NCI-H2081 treated with DMSO at 0.1 percent for 48 hours (cell line): ENCODE measurements at places on chromosomes 4 and X.

GRCh38 chr4:48439988-48440387 is 43.2 kb upstream of the SLC10A4 start:
- no peak for DNase-seq

DNA sequence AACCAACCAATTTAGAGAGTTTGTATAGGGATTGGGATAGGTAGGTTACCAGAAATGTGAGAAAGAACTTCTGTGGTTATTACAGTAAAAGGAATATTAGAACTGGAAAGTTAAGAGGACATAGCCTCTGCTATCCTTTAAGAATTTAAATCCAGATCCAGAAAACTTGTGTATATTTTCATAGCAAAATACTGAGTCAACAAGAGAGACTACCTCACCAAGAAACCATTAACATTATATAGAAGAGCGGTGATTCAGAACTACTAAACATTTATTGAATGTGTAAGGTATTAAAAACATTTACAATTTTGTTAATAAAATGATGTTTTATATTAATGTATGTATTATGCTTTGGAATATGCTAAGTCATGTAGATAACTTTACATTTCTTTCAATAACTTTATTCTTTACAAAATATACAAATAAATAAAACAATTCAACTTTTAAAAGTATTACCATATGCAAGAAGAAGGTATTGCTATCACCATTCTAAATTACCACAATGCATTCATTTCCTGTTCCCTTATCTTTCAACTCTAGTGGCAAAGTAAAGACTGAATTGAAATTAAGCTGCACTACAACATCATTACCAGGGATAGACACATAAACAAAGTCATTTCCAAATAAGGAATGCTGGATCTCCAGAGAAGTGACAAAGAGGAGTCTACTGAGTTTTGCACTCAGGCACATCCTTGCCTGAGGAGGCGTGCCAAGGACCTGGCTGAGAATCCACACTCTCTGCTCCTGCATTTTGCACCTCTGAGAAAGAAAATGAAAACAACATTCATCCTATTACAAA is 6.1 kb upstream of the BDH2 start:
- no peak for DNase-seq

GRCh38 chrX:85903692-85904471 is 143.5 kb downstream of the CHM start:
- DNase-seq, result no peak

- DNase-seq, result no peak
Measured at GRCh38 chr4:14916554-14917297, 85.6 kb upstream of the CPEB2 start.

DNA sequence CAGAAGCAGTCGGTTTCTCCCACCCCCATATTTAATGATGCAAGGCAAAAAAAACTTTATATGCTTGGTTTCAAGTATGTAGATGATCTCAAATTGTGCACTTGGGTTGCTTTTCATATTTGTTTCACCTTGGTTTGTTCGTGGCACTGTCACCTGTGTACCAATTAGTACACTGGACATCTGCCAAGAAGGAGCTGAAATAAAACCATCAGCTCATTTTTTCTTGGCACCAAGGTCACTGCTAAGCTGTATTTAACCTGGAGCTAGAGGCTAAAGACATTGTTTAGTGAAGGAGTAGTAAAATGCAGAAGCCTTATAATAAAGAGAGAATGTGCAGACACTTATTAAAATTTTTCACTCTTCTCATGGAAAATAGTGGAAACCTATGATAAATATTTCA is 430.8 kb downstream of the ARHGAP24 start:
- no peak for DNase-seq

GRCh38 chr4:10031668-10032590 is 10.6 kb upstream of the SLC2A9 start:
- no peak for DNase-seq

DNA sequence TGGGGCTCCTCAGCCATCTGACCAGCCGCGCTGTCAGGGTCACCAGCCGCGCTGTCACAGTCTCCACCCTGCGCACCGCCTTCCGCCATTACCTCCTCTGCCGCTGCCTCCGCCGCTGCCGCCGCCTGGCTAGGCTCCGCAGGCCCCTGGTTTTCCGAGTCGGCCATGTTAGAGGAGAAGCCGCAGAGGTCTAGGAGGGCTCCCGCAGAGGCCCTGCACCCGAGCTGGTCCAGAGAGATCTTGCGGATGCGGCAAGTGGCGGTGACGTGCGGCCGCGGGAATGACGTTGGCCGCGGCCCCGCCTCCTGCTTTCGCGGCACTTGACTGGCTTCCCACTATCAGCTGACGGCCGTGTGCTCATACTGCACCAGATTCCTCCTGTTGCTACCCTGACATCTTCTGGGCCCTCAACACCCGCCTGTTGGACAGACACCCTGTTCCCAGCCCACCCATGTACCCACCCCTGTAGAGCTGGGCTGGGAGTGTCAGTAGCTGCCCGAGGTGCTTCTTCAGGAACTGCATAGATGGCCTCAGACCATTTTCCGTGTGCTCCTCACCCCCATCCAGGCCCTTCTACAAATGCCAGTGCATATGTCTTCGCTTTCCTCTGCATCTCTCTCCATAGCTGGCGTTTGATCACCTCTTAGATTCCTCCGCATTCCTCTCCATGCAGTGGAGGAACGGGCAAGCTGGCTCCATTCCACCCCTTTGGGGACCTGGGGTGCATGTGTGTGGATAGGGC is at the start of gene NAP1L5:
TSS of gene NAP1L5 (minus strand) at position 242 of the 742 bp plus-strand sequence. CDS start at position 167, 75 bp downstream.
- peak; percentile 45 for DNase-seq

- DNase-seq, result no peak
Measured at GRCh38 chr4:112888622-112889021, 160.8 kb upstream of the ANK2 start.

- DNase-seq, result peak; percentile 53
Measured at GRCh38 chr4:33060674-33061542, 2340.7 kb downstream of the PCDH7 start.

DNA sequence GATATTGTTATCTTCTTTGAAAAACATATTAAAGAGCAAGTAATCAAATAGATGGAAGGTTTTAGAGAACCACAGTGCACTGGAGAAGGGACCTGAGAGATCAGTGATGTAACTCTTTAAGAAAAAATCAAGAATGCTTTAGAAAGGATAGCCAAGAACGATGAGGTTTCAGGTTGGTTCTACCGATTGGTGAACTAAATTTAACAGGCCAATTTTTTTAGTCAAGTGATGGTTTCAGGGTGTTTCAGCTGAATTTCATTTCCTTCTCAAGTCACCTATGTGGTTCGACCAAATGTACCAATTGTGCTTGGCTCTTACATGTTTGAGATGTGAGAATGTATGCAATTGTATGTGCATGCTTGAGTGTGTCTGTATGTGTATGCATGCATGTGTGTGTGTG is 26.5 kb downstream of the HS3ST1 start:
- no peak for DNase-seq

GRCh38 chr4:147492761-147493160 is 11.9 kb downstream of the EDNRA start:
- DNase-seq, result no peak

- no peak for DNase-seq
Measured at GRCh38 chrX:37348231-37348970, 763 bp upstream of the PRRG1 start.

DNA sequence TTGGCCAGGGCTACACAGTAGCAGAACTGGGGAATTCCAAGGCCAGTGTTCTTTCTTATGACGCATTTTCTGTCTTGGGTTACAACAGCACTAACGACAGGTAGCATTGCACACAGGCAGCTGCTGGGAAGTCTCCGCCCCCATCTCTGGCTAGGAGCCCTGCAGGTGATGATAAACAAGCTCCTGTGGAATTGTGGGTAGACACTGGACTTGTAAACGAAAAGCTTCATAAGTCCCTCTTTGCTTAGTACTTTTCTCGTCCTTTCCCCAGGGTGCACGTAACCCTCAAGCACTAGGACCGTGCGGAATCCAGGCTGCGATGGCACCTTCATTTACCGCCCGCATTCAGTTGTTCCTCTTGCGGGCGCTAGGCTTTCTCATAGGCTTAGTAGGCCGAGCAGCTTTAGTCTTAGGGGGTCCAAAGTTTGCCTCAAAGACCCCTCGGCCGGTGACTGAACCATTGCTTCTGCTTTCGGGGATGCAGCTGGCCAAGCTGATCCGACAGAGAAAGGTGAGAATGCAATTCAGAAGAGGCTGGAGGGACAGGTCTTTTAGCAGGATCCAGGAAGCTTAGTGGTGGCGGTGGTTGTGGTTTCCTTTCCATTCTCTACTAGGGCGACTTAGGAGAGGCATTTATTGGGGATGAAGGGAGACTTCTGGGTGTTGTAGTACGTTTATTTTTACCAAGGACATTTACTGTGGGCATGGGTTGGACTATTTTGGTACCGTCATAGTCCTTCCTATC is at the start of gene FAAH2:
TSS of gene FAAH2 (plus strand) at position 200 of the 745 bp plus-strand sequence. CDS start at position 320, 120 bp downstream.
- DNase-seq, result peak; percentile 64

DNA sequence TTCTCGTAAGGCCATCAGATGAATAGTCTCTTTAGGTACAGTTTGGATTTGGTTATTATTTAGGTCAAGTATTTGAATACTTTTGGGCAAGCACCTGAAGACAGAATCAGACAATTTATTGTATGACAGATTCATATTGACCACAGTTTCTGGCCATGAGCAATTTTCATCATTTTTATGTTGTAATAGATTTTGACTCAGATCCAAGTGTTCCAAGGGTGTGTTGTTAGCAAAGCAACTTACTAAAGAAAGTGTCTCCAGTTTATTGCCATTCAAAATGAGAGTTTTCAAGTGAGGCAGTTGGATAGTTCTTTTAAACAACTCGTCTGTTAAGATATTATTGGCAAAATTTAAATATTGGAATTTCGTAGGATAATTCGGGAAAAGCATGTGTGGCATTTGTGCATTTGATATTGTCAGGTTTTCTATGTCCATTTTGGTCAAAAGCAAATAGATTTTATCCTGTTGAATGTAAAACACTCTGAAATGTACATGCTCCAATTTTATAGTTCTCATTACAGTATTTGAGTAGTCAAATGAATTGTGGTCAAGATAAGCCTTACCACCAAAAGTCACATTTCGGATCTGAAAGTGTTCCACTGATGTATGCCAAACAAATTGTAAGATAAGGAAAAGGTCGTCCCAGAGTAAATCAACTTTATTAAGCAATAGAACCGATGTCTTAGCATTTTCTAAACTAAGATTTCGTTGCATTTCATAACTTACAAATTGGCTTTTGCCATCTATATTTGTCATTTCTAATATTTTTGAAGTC is 8.4 kb downstream of the TLR10 start:
- no peak for DNase-seq

- DNase-seq, result no peak
Measured at GRCh38 chr4:19093951-19094350, 1072.4 kb upstream of the LCORL start.

DNA sequence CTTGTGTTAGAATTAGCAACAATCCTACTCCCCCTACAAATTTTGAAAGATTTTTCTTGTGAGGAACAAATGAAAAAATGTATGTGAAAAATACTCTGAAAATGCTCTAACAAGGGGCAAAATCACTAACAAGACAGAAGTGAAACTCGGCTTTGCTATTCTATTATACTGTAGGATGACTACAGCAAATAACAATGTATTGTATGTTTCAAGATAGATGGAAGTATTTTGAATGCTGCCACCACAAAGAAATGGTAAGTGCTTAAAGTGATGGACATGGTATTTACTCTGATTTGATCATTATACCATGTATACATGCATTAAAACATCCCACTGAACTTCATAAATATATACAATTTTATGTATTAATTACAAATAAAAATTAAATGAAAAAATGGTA is 192.8 kb downstream of the SPOCK3 start:
- DNase-seq, result no peak

DNA sequence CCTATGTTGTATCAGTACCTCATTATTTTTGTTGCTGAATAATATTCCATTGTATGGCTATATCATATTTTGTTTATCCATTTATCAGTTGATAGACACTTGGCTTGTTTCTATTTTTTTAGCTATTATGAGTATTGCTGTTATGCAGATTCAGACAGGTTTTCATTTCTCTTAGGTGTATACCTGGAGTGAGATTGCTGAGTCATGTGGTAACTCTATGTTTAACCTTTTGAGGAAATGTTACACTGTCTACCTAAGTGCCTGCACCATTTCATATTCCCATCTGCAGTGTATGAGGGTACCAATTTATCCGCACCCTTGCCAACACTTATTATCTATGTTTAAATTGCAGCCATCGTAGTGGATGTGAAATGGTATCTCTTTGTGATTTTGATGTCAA is 43.0 kb upstream of the SH3RF1 start:
- DNase-seq, result no peak

DNA sequence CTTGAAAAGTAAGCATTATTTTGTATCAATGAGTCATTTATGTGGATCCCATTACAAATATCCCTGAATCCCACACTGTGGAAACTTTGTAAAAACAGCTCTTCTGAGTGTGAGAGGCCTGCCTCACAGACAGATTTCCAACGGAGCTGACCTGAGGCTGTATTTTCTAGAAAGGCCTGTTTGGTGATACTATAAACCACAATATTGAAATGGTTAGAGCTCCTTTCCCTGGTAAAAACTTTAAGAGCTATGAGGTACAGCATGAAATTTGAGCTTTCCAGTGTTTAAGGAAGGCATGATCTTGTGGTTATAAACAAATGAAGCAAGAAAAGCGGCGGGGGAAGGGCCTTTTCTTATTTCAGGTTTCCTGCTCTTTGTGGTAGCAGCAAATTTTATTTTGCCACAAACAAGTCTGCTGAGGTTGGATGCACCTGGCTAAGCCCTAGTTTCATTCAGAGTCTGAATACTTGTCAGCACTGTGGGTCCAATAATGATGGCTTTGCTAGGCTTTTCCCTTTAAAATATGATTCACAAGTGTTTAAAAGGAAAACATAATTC is 86.8 kb upstream of the ETNPPL start:
- DNase-seq, result no peak

DNA sequence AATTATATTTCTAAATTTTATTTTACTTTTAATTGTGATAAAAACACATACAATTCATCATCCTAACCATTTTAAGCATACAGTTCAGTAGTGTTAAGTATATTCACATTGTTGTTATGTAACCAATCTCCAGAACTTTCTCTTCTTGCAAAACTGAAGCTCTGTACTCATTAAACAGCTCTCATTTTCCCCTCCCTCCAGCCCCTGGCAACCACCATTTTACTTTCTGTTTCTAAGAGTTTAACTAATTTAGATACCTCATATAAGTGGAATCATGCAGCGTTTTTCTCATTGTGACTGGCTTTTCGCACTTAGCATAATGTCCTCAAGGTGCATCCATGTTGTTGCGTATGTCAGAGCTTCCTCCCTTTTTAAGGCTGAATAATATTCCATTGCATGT is 46.7 kb upstream of the NDP start:
- no peak for DNase-seq

GRCh38 chrX:64205735-64206501 is 410 bp upstream of the AMER1 start:
- DNase-seq, result peak; percentile 55

GRCh38 chr4:38085751-38086150 is 125.6 kb downstream of the PTTG2 start:
- no peak for DNase-seq

DNA sequence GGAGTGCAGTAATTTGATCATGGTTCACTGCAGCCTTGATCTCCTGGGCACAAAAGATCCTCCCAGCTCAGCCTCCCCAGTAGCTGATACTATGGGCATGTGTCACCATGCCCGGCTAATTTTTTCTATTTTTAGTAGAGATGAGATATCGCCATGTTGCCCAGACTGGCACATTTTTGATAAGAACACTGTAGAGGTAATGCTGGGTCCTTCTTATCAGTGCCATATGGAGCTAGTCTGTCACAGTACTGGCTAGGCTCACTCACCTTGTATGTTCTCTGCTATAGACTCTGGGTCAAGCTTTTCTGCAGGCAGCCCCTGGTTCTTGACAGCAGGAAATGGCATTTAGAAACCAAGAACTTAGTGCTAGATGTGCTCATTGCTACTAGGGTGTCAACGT is 53.9 kb downstream of the BCOR start:
- DNase-seq, result no peak

GRCh38 chrX:34379891-34380290 is 247.8 kb upstream of the FAM47A start:
- DNase-seq, result no peak

GRCh38 chr4:48315728-48316630 is 25.4 kb upstream of the SLAIN2 start:
- no peak for DNase-seq
